ENCODE measurements at places on chromosomes 3 and 15.
A peak's percentile ranks its signal among the peaks of the same experiment; 100 is the strongest.

GRCh38 chr3:161854232-161854771, 357.7 kb downstream of the OTOL1 start:
- H3K4me3 ChIP-seq = no peak overlapping the region

DNA sequence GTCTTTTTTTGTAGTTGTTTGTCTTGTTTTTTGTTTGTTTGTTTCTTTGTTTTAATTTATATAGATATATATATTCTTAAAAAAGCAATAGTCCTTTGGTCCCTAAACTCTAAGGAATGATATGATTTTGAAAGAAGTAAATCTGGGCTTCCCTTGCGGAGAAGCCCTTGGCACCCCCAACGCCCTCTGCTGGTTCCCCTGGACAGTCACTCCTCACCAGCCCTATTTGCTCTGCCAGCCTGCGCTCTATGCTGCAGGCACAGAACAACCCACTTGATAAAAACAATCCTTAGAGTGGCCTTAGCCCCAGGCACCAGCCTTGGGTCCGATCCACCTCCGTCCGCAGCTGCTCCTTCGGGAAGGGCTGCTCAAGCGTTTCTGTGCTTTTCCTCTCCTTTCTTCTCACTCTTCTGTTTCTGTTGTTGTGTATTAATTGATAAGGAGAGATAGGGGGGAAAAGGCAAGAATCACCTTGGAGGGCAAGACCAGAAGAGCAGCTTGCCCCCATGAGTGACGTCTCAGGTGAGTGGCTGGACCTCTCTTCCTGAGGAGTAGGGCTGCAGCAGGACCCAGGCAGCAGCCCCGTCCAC, 13.7 kb upstream of the PARP6 start:
- no peaks in the 10 kb centered on the region for H3K4me1 ChIP-seq
- no peaks in the 10 kb centered on the region for H3K36me3 ChIP-seq
- DNase-seq = peak; percentile 81
- no peak overlapping the region for H3K4me3 ChIP-seq
- H3K27ac ChIP-seq = no peak overlapping the region

GRCh38 chr3:46463868-46464241, 850 bp downstream of the LTF start:
- H3K4me3 ChIP-seq = no peak overlapping the region
- H3K27ac ChIP-seq = no peak overlapping the region
- H3K27me3 ChIP-seq = 0 out of 2 replicates have a peak, but pooled peaks cover 3% of the 10 kb centered on the region

- H3K36me3 ChIP-seq = no peaks in the 10 kb centered on the region
- no peaks in the 10 kb centered on the region for H3K27me3 ChIP-seq
- no peak overlapping the region for H3K27ac ChIP-seq
- DNase-seq = no peak
- no peaks in the 10 kb centered on the region for H3K4me1 ChIP-seq
- no peak overlapping the region for H3K4me3 ChIP-seq
Observed at GRCh38 chr3:28050120-28050519, 191.3 kb upstream of the CMC1 start.

DNA sequence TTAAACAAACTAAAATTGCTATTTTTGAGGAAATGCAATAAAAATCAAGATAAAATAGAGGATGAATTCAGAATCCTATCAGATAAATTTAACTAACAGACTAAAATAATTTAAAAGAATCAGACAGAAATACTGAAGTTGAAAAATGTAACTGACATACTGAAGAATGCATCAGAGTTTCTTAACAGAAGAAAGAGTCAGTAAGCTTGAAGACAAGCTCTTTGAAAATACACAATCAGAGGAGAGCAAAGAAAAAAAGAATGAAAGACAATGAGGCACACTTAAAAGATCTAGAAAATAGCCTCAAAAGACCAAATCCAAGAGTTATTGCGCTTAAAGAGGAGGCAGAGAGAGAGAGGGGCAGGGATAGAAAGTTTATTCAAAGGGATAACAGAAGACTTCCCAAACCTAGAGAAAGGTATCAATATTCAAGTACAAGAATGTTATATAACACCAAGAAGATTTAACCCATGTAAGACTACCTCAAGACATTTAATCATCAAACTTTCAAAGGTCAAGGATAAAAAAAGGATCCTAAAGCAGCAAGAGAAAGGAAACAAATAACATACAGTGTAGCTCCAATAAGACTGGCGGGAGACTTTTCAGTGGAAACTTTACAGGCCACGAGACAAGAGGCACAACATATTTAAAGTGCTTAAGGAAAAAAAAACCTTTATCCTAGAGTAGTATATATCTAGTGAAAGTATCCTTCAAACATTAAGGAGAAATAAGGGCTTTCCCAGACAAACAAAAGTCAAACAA, 24.7 kb downstream of the PEAK1 start:
- no peak overlapping the region for H3K4me3 ChIP-seq
- DNase-seq = no peak
- H3K27me3 ChIP-seq = no peaks in the 10 kb centered on the region
- H3K36me3 ChIP-seq = no peaks in the 10 kb centered on the region

- no peak overlapping the region for H3K27ac ChIP-seq
- H3K27me3 ChIP-seq = no peaks in the 10 kb centered on the region
- no peaks in the 10 kb centered on the region for H3K4me1 ChIP-seq
- no peak overlapping the region for H3K4me3 ChIP-seq
Observed at GRCh38 chr3:126723801-126724200, 19.8 kb downstream of the CHCHD6 start.

DNA sequence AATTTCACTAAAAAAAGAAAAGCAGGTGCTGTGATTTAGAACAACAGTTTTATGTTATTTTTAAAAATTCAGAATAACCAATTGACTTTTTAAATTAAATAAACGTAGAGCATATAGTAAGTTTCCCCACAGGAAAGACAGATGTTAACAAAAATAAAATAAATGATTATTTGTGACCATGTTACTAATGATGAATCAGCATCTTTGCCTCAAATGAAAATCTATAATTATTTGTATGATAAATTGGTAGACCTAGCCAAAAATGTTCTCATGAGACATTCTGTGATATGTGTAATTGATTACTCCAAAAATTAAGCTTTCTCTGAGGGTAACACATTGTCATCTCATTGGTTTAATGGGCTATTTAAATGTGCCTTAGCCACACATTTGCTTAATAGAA, 948.0 kb downstream of the NAALADL2 start:
- DNase-seq = no peak
- no peak overlapping the region for H3K27ac ChIP-seq
- H3K4me1 ChIP-seq = no peaks in the 10 kb centered on the region
- H3K4me3 ChIP-seq = no peak overlapping the region
- no peaks in the 10 kb centered on the region for H3K36me3 ChIP-seq

GRCh38 chr15:67077641-67078215, 12.3 kb downstream of the SMAD3 start:
- peak; percentile 64 for DNase-seq
- H3K4me3 ChIP-seq = no peak overlapping the region
- no peaks in the 10 kb centered on the region for H3K27me3 ChIP-seq
- H3K27ac ChIP-seq = peak overlapping the region; percentile 67
- peaks cover 89% of the 10 kb centered on the region for H3K4me1 ChIP-seq

Measured in Karpas-422 (cell line).